ENCODE measurements at places on chromosomes 7 and 10. TPM values are rescaled to one million over a fixed set of nuclear protein-coding genes. Genes with fewer than 3 reads are reported as not detected.

PDLIM1 gene
- not detected for total RNA-seq

ADARB2 gene
- not detected for total RNA-seq

HPSE2 gene
- total RNA-seq = 0.12 TPM

GRCh38 chr7:6640246-6640721 lies 3.2 kb downstream of the ZNF316 start:
- no peak for DNase-seq
